ENCODE measurements at places on chromosomes 6 and 20. TPM values are rescaled to one million over a fixed set of nuclear protein-coding genes. Genes with fewer than 3 reads are reported as not detected.

- no peak for DNase-seq
Measured at GRCh38 chr20:44590980-44591778, 8.8 kb downstream of the PKIG start.

Gene RBM24
- 2.5 TPM for polyA plus RNA-seq

Gene HSPA1L
- polyA plus RNA-seq: 0.75 TPM

DNA sequence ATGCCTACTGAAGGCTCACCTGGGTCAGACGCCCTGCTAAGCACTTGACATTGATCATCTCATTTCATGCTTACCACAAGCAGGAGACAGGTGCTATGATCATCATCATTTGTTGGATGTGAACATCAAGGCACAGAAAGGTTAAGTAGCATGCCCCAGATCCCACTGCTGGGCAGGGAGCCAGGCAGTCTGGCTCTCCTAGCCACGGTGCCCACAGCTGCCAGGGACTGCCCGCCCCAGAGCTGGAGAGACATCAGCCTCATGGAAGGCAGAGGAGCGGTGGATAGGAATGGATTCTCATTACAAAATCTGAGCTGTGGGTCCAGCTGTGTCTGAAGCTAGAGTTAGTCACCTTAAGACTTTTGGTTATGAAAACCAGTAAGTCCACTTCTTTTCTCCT is 3.6 kb downstream of the SULF2 start:
- no peak for DNase-seq

DNA sequence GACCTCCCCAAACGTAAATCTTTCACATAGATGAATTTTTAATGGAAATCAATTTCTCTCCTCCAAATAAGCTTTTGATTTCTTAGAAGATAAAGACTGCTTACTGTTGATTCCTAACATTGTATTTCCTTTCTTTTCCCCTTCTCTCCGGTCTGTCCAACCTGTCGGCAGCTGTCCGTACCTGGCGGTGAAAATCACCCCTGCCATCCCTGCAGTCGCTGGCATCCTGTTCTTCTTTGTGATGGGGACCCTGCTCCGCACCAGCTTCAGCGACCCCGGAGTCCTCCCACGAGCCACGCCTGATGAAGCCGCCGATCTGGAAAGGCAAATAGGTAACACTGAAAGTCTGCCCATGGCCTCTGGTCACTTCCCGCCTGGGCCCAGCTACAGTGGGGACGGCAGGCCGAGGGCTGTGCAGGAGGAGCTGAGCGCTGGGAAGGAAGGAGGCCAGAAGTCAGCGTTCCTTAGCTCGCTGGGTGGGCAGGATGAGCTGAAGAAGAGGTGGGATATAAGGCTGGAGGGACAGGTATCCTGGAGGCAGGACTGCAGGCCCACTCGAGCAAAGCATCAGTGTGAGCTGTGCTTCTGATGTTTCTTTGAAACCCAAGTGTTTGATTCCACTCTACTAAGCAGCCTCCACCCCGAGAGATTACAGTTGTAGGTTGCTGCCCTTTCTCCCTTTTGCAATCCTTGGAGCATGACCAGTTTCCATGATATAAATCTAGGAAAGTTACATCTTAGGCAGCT is 161.6 kb downstream of the ZDHHC14 start:
- DNase-seq: no peak

Gene C20orf144
- polyA plus RNA-seq: 0.20 TPM

DNA sequence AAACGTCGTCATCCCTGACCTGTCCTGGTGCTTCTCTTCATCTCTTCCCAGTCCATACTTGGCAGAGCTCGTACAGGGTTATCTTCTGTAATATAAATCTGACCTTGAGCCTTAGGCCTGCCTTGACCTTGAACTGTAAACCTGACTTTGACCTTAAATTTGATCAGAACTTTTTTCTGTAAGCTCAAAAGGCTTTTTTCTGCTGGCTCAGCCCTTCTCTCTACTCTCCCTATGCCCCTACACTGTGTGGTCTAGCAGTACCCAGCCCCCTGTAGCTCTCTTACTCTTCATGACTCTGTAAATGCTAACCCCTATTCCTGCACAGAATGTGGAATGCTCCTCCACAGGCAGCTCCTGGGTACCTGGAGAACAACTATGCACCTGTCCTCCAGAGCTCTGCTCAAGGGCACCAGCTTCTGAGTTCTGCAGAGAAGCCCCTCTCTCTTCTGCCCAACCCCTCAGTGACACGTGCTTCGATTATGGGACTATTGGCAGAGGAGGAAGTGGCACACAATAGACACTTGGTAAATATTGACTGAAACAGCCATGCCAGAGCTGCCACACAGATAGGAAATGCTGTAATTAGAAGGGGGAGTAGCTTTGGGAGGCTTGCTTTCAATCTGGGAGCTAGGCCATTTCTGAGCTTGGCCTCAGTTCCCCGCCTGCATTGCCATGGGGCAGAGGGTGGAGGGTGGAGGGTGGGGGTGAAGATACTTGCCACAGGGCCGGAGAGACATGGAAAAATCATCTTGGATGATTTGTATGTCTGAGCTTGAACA is 15.4 kb downstream of the SNPH start:
- no peak for DNase-seq

Gene RFX6
- polyA plus RNA-seq: not detected

DNA sequence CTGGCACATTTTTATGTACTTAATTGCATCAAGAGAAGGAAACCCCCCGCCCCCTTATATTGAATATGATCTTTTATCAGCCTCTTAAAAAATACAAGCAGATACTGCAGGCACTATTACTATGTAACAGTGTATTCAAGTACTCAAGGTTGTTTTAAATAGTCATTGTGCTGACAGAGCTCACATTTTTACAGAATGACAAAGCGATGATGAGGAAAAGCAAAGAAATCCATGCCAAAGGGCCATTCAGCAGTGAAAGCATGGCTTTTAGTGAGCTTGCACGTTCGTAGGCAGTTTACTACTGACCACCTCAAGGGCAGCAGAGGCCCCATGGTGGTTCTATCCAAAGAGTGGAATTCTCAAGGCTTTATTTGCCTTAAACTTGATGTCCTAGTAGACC is 146.8 kb downstream of the RPS12 start:
- peak; percentile 86 for DNase-seq

DNA sequence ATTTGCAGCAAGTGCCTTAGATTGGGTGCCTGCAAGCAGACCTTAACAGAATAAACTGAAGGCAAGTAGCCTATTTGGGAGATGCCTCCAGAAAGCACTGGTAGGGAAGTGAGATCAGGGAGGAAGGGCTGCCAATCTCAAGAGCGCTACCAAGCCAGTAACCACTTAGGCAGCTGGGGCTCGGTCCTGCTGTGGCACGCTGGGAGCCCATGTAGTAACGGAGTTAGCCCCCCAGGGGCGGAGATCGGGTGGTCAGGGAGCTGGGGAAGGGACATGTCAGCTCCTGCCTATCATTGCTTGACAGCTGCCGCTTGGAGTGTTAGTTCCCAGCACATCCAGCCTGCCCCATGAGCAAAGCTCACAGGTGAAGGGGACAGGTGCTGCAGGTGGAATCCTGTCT is 127.0 kb downstream of the CEBPB start:
- DNase-seq: no peak

Gene CALHM5
- 8.3 TPM for polyA plus RNA-seq

DNA sequence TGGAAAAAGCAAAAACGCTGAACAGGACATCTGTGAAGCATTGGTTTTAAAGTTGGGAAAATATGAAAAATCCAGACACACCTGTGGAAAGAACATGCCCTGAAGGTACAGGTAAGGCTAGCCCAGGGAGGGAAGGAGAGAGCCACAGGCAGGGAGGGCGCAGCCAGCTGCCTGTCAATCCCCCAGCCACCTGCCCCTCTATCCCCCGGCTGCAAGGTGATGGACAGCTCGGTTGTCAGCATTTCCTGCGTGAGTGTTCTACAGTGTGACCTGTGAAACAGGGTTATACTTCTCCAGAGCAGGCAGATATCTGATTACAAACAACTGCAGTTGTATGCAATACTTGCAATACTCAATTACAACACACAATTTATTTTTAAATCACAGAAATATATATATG is 358.1 kb downstream of the SMOC2 start:
- DNase-seq: no peak

GRCh38 chr6:5398530-5398929 is 137.2 kb downstream of the FARS2 start:
- DNase-seq: peak; percentile 46

Gene AIG1
- 42.2 TPM for polyA plus RNA-seq

- DNase-seq: no peak
Measured at GRCh38 chr6:111550953-111551352, 54.7 kb downstream of the TRAF3IP2 start.

- no peak for DNase-seq
Measured at GRCh38 chr6:93376026-93376540, 43.3 kb downstream of the EPHA7 start.

DNA sequence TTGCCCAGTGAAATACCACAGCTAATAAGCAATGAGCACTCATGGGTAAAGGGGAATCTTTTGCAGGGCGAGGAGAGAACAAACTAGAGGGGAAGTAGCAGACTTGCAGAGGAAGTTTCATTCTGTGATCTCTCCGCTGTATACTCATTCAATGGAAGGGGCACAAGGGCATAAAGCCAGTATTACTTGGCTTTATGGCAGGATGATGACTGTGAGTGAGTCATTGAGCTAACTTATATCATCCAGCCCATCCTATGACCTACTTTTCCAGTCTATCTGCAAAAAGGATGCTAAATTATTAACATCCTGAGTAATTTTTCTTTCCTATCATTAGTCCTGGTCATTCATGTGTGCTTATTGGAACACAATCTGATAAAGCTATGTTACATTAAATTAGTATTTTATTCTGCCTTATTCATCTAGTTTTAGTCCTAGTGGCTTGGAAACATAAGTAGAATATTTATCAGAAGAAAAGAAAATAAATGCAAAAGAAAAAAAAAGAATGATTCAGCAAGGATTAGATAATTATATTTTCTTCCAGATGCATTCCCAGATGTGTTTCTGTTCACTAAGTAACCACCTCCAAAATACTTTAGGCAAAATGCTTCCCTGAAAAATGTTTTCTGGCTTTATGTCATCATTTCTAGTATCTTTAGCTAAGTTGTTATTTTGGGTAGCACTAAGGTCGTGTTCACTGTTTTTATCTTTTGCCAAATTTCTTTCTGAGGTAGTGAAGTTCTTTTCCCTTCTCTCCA is 471.7 kb downstream of the CDKAL1 start:
- DNase-seq: peak; percentile 90

Gene KIF25
- polyA plus RNA-seq: not detected

DNA sequence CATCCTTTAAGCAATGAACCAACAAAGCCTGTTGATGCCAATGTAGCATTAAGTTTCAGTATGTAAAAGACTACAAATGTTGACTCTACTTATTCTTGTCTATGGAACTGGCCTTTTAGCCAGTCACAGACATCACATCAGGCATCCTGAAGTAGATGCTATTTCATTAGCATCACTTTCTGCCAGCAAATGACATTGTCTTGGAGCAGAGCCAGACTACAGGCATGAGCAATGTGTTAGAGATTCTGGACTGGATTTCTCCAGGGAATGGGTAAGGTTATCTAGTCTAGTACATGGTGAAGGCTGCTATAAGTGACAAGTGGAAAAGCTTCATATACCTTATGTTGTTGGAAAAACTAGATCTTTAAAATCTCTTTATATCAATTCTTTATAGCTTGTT is 142.9 kb downstream of the ADGRB3 start:
- peak; percentile 54 for DNase-seq

DNA sequence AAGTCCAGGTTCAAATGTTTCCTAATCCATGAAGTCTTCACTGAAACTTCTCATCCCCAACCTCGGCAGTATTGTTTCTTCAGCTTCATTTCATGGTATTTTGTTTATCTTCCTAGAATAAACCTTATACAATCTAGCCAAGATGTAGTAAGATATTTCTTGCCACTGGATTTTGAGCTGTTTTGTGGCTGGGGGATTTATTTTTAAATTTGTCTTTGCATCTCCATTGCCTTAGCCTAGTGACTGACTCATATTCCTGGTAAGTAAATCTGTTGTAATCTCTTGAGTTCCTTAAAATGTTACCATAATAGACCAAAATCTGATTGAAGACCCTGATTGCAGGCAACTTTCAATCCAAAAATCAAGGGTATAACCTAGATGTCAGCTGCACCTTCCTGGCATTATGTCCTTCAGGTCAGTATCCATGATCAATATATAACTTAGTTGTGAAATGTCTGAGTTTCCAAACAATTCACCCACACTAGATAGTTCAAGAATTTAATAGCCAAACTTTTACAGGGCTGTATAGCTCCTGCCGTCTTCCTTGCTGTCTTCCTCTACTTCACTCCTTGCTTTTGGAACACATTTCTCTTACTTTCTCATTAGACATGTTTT is 4.7 kb upstream of the TRMT11 start:
- DNase-seq: no peak

Gene ZNF831
- not detected for polyA plus RNA-seq

Gene SMAP1
- 25.7 TPM for polyA plus RNA-seq
